A549 (cell line): ENCODE measurements at places on chromosomes 2 and 18.

DNA sequence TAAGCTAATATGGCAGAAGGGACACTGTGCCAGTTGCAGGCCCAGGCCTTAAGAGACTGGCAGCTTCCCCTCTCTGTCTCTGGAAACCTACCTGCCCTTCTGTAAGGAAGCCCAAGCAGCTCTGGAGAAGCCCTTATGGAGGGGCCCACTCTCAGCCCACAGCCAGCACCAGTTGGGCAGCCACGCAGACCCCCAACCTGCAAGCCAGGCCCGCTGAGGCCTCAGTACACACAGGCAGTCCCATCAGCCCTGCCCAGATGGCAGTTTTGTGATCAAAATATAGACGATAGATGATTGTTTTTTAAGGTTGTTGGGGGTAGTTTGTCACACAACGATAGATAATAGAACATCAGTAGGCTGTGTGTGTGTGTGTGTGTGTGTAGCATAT is 36.8 kb upstream of the ALPP start:
- DNase-seq: no peak

DNA sequence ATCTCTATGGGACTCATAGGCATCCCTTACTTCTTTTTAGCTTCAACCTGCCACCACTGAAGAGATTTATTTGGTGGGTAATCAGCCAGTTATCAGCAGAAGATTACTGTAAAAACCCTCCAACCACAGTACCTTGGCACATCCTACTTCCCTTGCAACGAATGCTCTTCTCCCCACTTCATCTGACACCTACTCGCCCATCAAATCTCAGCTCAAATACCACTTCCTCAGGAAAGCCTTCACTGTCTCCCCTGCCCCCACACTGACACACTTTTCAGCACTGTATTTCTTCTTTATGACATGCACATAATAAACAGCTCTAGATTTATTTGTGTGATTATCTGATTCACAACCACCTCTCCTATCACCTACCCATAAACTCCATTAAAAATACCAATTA is 3.1 kb downstream of the KDSR start:
- DNase-seq: no peak

DNA sequence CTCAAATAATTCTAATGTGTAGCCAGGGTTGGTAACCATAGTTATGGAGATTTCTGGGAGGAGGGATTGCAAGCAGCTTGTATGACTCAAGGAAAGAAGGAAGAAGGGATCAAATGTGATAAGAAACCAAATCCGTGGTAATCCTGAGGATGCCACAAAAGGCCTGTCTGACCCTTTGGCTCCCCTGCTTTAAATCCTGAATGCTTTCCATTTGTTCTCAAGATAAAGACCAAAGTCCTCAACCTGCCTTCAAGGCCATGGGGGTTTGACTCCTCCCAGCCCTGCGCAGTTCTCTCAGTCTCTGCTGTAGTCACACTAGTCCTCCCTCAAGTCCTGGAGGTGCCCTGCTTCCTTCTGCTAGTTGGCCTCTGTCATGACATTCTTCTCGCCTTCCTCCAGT is 74.0 kb downstream of the SUMO1 start:
- no peak for DNase-seq

DNA sequence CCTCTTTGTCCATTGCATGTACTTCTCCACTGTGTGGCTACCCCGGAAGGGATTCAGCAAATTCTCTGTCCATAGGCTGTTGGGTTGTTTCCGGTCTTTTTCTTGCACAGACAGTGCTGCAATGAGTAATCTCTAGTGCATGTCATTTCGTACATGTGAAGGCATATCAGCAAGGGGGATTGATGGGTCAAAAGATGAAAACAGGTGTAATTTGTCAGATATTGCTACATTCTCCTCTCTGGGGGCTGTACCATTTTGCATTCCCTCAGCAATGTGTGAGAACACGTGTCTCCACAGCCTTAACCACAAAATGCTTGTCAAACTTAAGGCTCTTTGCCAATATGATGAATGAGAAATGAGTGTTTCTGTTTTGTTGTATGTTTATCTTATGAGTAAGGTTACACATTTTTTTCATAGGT is 60.5 kb downstream of the KLHL29 start:
- no peak for DNase-seq

- DNase-seq: no peak
Measured at GRCh38 chr2:45084361-45085020, 75.2 kb upstream of the SIX2 start.
